ENCODE measurements at places on chromosomes 1 and 21. TPM values are rescaled to one million over a fixed set of nuclear protein-coding genes. Genes with fewer than 3 reads are reported as not detected.

GRCh38 chr1:8382608-8383505 lies 64.9 kb downstream of the SLC45A1 start:
- DNase-seq: no peak

DNA sequence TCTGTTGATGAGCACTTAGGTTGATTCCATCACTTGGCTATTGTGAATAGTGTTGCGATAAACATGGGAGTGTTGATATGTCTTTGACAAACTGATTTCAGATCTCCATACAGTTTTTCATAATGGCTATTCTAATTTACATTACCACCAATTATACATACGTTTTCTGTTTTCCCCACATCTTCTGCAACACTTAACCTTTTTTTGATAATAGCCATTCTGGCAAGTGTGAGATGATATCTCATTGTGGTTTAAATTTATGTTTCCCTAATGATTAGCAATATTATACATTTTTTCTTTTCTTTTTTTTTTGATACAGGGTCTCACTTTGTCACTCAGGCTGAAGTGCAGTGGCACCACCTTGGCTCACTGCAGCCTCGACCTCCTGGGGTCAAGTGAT lies 17.0 kb downstream of the SNRPE start:
- no peak for DNase-seq

DNA sequence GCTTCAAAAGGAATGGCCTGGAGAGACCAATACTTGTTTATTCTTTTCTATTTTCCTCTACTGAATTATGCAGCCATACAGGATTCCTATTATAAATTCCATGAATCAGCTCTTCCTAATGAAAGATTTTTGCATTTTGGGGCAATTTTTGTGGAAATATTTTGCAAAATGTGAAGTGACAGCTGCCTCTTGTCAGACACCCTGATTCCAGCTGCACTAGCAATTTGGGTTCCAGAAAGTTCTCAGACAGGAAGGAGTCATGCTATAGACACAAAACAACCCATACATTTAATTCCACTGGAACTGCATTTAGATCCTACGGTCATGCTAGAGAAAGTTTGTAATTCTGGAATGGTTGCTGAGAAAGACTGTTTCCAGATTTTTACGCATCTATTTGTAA lies 119.5 kb downstream of the XCL2 start:
- DNase-seq: no peak

- no peak for DNase-seq
Observed at GRCh38 chr21:42658320-42659105, 5.1 kb downstream of the PDE9A start.

CFAP126 gene
- not detected for polyA plus RNA-seq

GRCh38 chr1:173364827-173365226 lies 112.3 kb upstream of the PRDX6 start:
- no peak for DNase-seq

SPATA45 gene
- 0.24 TPM for polyA plus RNA-seq

DNA sequence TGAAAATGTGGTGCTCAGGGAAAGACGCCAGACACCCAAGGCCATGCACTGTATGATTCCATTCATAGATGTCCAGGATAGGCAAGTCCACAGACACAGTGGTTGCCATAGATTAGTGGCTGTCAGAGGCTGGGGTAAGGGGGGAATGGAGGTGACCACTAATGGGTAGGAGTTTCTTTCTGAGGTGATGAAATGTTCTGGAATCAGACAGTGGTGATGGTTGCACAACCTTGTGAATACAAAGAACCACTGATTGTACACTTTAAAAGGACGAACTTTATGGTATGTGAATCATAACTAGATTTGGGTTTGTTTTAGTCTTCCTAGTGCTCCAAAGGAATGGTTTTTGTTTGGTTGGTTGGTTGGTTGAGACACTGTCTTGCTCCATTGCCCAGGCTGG lies 51.7 kb downstream of the PRAMEF20 start:
- no peak for DNase-seq

C1orf159 gene
- polyA plus RNA-seq: 10.1 TPM

OR2AJ1 gene
- not detected for polyA plus RNA-seq

- DNase-seq: no peak
Observed at GRCh38 chr1:27391511-27392095, 819 bp upstream of the GPR3 start.

DNA sequence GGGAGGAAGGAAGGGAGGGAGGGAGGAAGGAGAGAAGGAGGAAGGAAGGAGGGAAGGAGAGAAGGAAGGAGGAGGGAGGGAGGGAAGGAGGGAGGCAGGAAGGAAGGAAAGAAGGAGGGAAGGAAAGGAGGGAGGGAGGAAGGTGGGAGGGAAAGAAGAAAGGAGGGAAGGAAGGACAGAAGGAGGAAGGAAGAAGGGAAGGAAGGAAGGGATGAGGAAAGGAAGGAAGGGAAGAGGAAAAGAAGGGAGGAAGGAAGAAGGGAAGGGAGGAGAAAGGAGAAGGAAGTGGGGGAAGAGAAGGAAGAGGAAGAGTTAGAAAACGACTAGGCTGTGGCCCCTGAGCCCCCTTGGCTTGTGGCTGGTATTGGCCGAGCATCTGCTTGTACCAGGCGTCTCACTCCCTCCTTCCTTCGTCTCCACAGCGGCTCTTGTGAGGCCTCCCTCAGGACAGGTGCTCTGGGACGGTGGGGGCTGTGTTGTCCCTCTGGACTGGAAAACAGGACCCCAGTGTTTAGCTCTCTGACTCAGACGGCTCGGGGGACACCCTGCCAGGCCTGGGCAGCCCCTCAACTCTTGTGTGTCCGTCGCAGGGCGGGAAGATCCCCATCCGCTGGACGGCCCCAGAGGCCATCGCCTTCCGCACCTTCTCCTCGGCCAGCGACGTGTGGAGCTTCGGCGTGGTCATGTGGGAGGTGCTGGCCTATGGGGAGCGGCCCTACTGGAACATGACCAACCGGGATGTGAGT lies 36.2 kb upstream of the C1QA start:
- DNase-seq: no peak

FBXO44 gene
- polyA plus RNA-seq: 42.8 TPM

DNA sequence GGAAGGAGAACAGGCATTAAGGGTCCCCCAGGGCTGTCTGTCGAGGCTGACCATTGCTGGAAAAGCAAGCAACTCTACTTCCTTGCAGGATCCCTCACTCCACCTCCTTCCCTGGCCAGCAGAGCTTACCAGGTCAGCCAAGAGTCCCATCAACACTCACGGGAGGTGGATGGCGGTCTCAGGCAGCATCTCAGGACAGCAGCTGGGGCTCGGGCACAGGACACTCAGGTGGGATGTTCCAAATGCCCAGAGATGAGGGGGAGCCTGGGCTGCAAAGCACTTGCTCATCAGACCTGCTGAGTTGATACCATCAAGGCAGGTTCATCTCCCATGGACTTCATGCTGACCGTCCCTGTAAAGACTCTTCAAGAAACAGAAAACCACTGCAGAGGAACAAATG lies 559.8 kb downstream of the NPHP4 start:
- DNase-seq: no peak
